ENCODE measurements at places on chromosomes 7 and 10. TPM values are rescaled to one million over a fixed set of nuclear protein-coding genes. Genes with fewer than 3 reads are reported as not detected.

Gene LSM8
- 49.5 TPM for total RNA-seq

Gene ECHDC3
- 2.4 TPM for total RNA-seq

Gene TSPAN13
- total RNA-seq = 112 TPM

Gene ELMO1
- total RNA-seq = 66.1 TPM

Gene SRRM3
- total RNA-seq = 2.5 TPM

Gene CEP55
- total RNA-seq = 9.1 TPM

Gene SMKR1
- 1.7 TPM for total RNA-seq

Gene NPFFR1
- total RNA-seq = not detected

Gene CPVL
- total RNA-seq = 22.1 TPM

Gene CALD1
- total RNA-seq = 95.4 TPM

Gene RAPGEF5
- total RNA-seq = 9.7 TPM

Gene HYAL4
- not detected for total RNA-seq

Gene OR13A1
- 0.38 TPM for total RNA-seq

DNA sequence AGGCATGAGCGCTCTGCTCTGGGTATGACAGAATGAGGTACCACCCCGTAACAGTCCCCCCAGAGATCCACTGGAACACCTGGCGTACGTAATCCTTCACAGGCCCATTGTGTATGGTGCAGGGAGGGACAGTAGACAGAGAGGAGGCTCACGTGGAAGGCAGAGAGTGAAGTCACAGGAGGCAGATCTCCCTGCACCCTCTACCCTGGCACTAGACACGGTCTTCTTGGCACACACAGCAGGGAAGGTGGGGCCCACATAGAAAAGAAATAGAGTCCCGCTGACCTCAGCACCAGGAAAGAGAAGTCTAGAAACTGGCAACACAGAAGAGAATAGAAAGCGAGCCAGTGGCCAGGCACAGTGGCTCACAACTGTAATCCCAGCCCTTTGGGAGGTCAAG lies 51.9 kb downstream of the SLC29A4 start:
- peaks cover 3% of the 10 kb centered on the region for H3K4me1 ChIP-seq
- no peak overlapping the region for H3K4me3 ChIP-seq
- H3K27ac ChIP-seq = peak overlapping the region; percentile 31
- no peak for DNase-seq
- peaks cover 51% of the 10 kb centered on the region for H3K36me3 ChIP-seq

GRCh38 chr10:117408436-117409384 lies 33.5 kb upstream of the PDZD8 start:
- H3K27me3 ChIP-seq = peaks cover 14% of the 10 kb centered on the region
- H3K4me1 ChIP-seq = peaks cover 8% of the 10 kb centered on the region
- H3K27ac ChIP-seq = no peak overlapping the region
- DNase-seq = no peak
- H3K4me3 ChIP-seq = no peak overlapping the region

GRCh38 chr10:77245953-77246352 lies 391.7 kb downstream of the KCNMA1 start:
- no peak for DNase-seq
- H3K36me3 ChIP-seq = no peaks in the 10 kb centered on the region
- peaks cover 49% of the 10 kb centered on the region for H3K27me3 ChIP-seq
- H3K4me3 ChIP-seq = no peak overlapping the region
- H3K4me1 ChIP-seq = peaks cover 18% of the 10 kb centered on the region

GRCh38 chr7:16695621-16696237 lies 49.7 kb downstream of the BZW2 start:
- DNase-seq = peak; percentile 15
- H3K27ac ChIP-seq = no peak overlapping the region
- H3K4me1 ChIP-seq = peaks cover 6% of the 10 kb centered on the region
- no peak overlapping the region for H3K4me3 ChIP-seq

- no peaks in the 10 kb centered on the region for H3K36me3 ChIP-seq
- DNase-seq = no peak
- H3K4me3 ChIP-seq = no peak overlapping the region
- H3K27ac ChIP-seq = no peak overlapping the region
- H3K27me3 ChIP-seq = peaks cover 24% of the 10 kb centered on the region
Observed at GRCh38 chr10:79333513-79333912, 13.8 kb upstream of the PPIF start.

DNA sequence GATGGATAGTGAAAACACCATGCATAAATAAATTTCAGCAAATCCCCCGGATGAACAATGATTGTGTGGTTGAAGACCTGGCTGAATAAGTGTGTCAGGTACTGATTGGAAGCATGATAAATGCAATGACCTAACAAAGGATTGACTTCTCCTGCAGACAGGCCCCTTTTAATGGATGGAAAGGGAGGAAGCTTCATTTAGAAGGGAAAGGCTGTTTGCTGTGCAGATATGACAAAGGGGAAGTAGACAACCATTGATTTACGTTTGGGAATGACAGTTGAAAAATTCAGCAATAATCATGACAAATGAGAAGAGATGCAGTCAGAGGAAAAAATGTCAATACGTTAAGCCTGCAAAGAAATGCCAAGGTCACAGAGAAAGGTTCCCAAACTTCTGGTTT lies 503.8 kb downstream of the LRMDA start:
- peaks cover 17% of the 10 kb centered on the region for H3K27me3 ChIP-seq
- DNase-seq = no peak
- H3K4me1 ChIP-seq = peaks cover 30% of the 10 kb centered on the region
- no peak overlapping the region for H3K4me3 ChIP-seq

DNA sequence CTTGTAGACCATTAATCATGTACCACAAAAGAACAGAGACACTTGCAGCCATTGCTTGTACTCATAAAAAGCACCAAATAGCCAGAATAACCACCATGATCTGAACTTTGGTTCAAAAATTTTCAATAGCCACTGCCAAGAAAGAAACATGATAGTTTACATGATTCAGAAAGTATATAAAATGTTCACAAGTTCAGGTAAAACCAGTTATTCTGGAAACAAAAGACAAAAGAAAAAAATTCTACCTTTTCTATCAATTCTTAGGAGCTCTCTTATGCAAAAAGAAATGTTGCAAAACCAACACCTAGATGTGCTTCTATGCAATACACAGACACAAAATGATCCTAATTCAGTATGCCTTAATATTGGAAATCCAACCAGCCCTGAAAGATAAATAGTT lies 108.7 kb downstream of the PCLO start:
- H3K27me3 ChIP-seq = no peaks in the 10 kb centered on the region
- H3K27ac ChIP-seq = no peak overlapping the region
- H3K4me3 ChIP-seq = no peak overlapping the region
- no peak for DNase-seq
- H3K4me1 ChIP-seq = no peaks in the 10 kb centered on the region

DNA sequence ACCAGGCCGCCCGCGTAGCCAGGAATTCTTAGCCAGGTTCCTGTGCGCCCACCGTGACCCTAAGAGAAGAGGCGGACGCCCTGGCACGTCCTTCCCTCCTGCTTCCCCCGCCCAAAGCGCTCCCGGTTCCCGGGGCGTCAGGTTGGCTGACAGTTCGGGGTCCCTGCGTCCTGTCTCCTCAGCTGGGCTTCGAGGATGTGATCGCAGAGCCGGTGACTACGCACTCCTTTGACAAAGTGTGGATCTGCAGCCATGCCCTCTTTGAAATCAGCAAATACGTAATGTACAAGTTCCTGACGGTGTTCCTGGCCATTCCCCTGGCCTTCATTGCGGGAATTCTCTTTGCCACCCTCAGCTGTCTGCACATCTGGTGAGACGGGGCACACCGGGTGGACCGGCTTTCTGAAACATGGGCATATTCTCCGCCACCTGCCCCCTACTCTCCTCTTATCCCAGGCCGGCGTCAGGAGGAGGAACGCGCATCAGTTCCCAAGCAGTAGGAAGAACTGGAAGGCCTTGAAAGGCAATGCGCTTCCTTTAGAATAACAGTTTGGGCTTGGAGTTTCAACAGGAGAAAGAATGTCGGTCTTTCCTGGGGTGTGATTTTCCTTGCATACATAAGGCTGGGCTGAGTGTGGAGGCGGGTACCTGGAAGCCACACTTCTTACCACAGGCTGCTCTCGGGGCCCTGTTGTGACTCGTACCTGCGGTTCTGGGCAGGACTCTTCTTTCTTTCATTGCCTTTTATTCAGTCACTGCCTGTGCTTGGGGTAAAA lies 728 bp downstream of the CAV2 start:
- H3K36me3 ChIP-seq = peaks cover under 1% of the 10 kb centered on the region
- peaks cover 15% of the 10 kb centered on the region for H3K27me3 ChIP-seq
- H3K4me1 ChIP-seq = peaks cover 21% of the 10 kb centered on the region
- no peak for DNase-seq
- peak overlapping the region; percentile 68 for H3K27ac ChIP-seq
- peak overlapping the region; percentile 82 for H3K4me3 ChIP-seq

GRCh38 chr10:1376384-1376945 lies 320.3 kb downstream of the WDR37 start:
- DNase-seq = no peak
- H3K36me3 ChIP-seq = no peaks in the 10 kb centered on the region
- peaks cover 36% of the 10 kb centered on the region for H3K27me3 ChIP-seq
- no peak overlapping the region for H3K4me3 ChIP-seq

GRCh38 chr7:122717356-122718089 lies 14.8 kb upstream of the RNF148 start:
- no peaks in the 10 kb centered on the region for H3K27me3 ChIP-seq
- H3K36me3 ChIP-seq = no peaks in the 10 kb centered on the region
- no peak overlapping the region for H3K4me3 ChIP-seq
- DNase-seq = no peak
- no peaks in the 10 kb centered on the region for H3K4me1 ChIP-seq

DNA sequence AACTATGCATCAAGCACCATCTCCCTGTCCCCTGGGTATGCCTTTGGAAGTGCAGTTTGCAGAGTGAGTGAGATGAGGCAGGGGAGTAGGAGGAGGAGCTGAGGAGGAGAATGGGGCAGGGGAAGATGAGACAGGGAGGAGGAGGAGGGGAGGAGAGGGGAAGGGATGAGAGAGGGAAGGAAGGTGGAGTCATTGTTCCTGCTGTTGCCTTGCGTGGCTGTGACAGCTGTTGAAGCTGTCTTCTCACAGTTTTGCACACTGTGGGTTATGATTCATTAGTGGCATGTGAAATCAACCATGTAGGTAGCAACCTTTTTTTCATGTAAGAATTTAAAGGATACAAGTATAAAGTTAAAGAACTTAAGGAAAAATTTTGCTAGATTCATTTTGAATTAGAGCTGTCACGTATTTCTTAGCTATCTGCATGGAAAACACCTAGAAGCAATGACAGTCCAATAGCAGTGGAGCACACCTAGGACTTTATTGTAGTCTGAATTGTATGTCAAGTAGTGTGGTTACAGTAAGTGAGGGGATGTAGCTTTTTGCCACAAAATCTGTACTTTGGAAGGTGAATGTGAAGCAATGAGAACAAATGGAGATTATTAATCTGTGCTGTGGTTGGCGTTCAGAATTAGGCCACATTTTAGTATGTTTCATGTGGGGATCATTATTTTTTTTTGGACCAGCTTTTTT lies 21.7 kb downstream of the CCM2 start:
- no peak overlapping the region for H3K4me3 ChIP-seq
- no peak for DNase-seq
- no peaks in the 10 kb centered on the region for H3K27me3 ChIP-seq

- H3K36me3 ChIP-seq = peaks cover 2% of the 10 kb centered on the region
- H3K27ac ChIP-seq = no peak overlapping the region
- no peaks in the 10 kb centered on the region for H3K27me3 ChIP-seq
- DNase-seq = no peak
- no peak overlapping the region for H3K4me3 ChIP-seq
Observed at GRCh38 chr7:77923419-77923818, 124.8 kb downstream of the PHTF2 start.

GRCh38 chr7:35988105-35988504 lies 164.9 kb upstream of the EEPD1 start:
- no peaks in the 10 kb centered on the region for H3K36me3 ChIP-seq
- peaks cover 1% of the 10 kb centered on the region for H3K4me1 ChIP-seq
- no peak overlapping the region for H3K27ac ChIP-seq
- H3K4me3 ChIP-seq = no peak overlapping the region
- no peak for DNase-seq

- no peak for DNase-seq
- H3K4me1 ChIP-seq = no peaks in the 10 kb centered on the region
- H3K27me3 ChIP-seq = no peaks in the 10 kb centered on the region
- no peak overlapping the region for H3K27ac ChIP-seq
- H3K4me3 ChIP-seq = no peak overlapping the region
Observed at GRCh38 chr10:95408983-95409873, 118.4 kb upstream of the PDLIM1 start.

- no peaks in the 10 kb centered on the region for H3K36me3 ChIP-seq
- H3K4me1 ChIP-seq = no peaks in the 10 kb centered on the region
Observed at GRCh38 chr10:52474265-52474664, 160.2 kb downstream of the DKK1 start.

- H3K36me3 ChIP-seq = peaks cover 14% of the 10 kb centered on the region
- no peaks in the 10 kb centered on the region for H3K27me3 ChIP-seq
- peaks cover 37% of the 10 kb centered on the region for H3K4me1 ChIP-seq
Observed at GRCh38 chr7:150373049-150373801, 4.6 kb downstream of the REPIN1 start.

GRCh38 chr10:78543749-78544362 lies 510.2 kb downstream of the RPS24 start:
- H3K4me3 ChIP-seq = no peak overlapping the region
- no peak for DNase-seq
- peaks cover 29% of the 10 kb centered on the region for H3K27me3 ChIP-seq
- H3K27ac ChIP-seq = peak overlapping the region; percentile 39

GRCh38 chr10:21217107-21217506 lies 308.4 kb downstream of the SKIDA1 start:
- H3K4me3 ChIP-seq = no peak overlapping the region
- no peaks in the 10 kb centered on the region for H3K27me3 ChIP-seq
- H3K27ac ChIP-seq = no peak overlapping the region
- H3K36me3 ChIP-seq = no peaks in the 10 kb centered on the region

- H3K27me3 ChIP-seq = peaks cover 3% of the 10 kb centered on the region
- H3K27ac ChIP-seq = no peak overlapping the region
- DNase-seq = no peak
- no peak overlapping the region for H3K4me3 ChIP-seq
Observed at GRCh38 chr10:48940958-48941357, 1.3 kb upstream of the LRRC18 start.

- no peaks in the 10 kb centered on the region for H3K27me3 ChIP-seq
- no peak overlapping the region for H3K4me3 ChIP-seq
- no peak for DNase-seq
- H3K4me1 ChIP-seq = peaks cover 53% of the 10 kb centered on the region
Observed at GRCh38 chr7:47385536-47386125, 196.3 kb downstream of the TNS3 start.

- H3K4me3 ChIP-seq = no peak overlapping the region
- H3K27me3 ChIP-seq = peaks cover 7% of the 10 kb centered on the region
- no peak overlapping the region for H3K27ac ChIP-seq
- H3K4me1 ChIP-seq = peaks cover 6% of the 10 kb centered on the region
Observed at GRCh38 chr10:62903828-62904227, 87.7 kb upstream of the EGR2 start.

- no peak overlapping the region for H3K4me3 ChIP-seq
- no peak for DNase-seq
- H3K27me3 ChIP-seq = no peaks in the 10 kb centered on the region
- peaks cover 17% of the 10 kb centered on the region for H3K4me1 ChIP-seq
- H3K36me3 ChIP-seq = no peaks in the 10 kb centered on the region
- no peak overlapping the region for H3K27ac ChIP-seq
Observed at GRCh38 chr7:146728141-146728540, 611.5 kb downstream of the CNTNAP2 start.

Data from progenitor cell of endocrine pancreas (in vitro differentiated cells).